ENCODE measurements at places on chromosomes 7 and 10.

DNA sequence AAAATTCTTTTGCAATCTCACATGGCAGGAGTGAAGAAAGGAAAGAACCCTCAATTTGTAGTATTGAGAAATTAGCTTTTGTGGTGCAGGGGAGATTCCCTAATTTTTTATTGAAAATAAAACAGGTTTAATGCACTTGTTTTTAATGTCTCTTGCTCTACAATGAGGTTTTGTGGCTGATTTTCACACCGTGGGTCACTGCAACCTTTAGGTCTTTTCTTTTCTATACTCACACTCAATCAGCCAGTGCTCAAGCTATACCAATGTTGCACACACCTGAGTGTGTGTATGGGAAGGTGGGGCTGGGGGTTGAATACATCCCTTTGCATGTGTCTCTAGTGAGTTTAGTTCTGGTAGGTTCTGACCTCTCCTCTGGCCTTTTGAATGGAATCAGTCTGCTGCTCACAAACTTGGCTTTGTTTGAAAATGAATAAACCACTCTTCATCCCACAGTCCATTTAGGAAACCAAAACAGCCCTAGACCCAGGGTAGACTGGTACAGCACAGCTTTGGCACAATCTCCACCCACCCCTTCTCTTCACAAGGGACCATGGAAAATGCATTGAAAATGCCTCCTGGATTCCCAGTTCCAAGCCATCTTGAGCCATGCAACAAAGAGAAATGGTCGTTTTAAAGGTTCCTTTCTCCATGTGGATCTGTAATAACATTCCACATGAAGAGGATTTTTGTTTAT is 411.5 kb downstream of the SFMBT2 start:
- no peak for DNase-seq

GRCh38 chr7:102860351-102860811 is 52.4 kb upstream of the LRRC17 start:
- DNase-seq, result no peak

DNA sequence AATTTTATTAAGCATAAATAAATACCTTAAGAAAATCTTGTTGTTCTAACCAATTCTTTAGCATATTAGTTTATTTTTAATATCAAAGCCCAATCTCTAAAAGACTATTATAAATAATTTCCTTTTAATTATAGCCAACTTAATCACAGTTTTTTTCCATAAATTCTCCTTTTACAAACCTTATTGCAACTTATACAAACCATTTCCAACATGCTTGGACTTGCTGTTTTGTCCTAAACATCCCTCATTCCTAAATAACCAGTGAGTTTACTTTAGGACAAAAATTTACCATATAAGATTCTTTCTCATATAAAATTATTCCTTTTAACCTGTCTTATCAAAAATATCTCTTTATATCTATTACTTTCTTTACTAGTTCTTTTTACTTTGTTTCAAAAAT is 25.2 kb upstream of the LSM8 start:
- no peak for DNase-seq

- DNase-seq, result no peak
Measured at GRCh38 chr10:31014161-31014875, 17.3 kb downstream of the ZNF438 start.

- no peak for DNase-seq
Measured at GRCh38 chr10:3330663-3331062, 158.1 kb upstream of the PITRM1 start.

DNA sequence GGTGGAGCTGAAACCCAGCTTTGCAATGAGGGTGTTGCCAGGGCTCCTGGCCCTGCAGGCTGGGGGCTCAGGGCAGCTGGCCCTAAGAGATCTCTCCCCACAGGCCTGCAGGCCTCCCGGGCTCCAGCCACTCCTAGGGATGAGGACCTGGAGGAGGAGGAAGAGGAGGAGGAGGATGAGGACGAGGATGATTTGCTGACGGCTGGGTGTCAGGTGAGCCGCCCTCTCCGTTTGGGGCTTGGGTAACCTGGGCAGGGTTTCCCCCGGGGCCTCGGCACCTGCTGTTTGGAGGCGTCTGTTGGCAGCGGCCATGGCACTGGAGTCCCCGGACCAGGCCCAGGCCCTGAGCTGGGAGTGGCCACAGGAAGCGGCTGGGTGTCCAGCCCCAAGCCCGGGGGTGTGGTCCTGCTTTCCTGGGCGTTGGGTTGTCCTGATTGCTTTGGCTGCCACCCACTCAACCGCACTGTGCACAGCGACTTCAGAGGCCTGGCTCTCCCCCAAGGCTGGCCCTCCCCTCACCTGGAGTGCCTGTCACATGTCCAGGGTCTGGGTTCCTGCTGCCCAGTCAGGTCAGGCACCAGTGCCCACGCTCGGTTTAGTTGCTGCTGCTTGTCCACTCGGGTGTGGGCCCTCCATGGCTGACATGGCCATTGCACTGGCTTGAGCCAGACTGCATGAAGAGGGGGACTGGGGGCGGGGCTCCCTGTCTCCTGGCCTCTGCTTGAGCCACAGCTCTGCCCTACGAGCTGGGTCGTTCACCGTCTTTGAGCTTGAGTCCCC is 5.9 kb downstream of the ZNF316 start:
- DNase-seq, result no peak

GRCh38 chr7:81869670-81870069 is 99.8 kb upstream of the HGF start:
- DNase-seq, result no peak

DNA sequence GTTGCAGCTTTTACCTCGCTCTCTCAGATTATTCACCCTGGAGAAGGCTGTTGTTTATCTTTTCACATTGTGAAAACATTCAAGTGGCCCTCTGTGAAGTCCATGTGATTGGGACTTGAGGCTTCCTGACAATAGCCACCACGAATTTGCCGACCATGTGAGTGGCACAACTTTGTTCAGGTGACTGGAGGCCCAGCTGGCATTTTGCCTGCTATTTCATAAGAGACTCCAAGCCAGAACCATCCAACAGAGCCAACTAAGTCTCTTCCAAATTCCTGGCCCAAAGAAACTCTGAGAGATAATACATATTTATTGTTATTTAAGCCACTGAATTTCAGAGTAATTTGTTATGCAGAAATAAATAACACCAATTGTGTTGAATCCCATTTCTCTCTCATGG is 38.2 kb upstream of the CCSER2 start:
- DNase-seq, result no peak

GRCh38 chr10:1858048-1858447 is 120.7 kb upstream of the ADARB2 start:
- DNase-seq, result no peak

DNA sequence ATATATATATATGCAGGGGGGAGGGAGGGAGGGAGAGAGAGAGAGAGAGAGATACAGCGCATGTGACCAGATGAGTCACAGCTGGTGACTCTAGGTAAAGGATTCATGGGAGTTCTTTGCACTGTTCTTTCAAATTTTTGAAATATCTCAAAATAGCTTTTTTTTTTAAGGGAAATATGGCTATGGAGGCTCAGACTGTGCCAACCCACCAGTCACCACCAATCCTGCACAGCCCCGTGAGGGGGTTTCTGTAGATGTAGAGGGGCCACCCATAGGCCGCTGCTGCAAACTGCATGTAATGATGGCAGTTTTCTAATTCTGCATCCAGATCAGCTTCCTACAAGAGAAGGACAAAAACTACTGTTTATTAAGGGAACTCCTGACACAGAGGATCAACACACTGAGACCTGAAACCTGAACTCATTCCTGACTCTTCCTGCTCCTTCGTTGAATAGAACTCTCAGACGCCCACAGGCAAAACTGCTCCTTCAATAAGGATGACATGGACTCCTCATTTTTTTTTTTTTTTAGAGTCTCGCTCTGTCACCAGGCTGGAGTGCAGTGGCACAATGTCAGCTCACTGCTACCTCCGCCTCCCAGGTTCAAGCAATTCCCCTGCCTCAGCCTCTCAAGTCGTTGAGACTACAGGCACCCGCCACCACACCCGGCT is 17.3 kb downstream of the DAGLB start:
- no peak for DNase-seq

DNA sequence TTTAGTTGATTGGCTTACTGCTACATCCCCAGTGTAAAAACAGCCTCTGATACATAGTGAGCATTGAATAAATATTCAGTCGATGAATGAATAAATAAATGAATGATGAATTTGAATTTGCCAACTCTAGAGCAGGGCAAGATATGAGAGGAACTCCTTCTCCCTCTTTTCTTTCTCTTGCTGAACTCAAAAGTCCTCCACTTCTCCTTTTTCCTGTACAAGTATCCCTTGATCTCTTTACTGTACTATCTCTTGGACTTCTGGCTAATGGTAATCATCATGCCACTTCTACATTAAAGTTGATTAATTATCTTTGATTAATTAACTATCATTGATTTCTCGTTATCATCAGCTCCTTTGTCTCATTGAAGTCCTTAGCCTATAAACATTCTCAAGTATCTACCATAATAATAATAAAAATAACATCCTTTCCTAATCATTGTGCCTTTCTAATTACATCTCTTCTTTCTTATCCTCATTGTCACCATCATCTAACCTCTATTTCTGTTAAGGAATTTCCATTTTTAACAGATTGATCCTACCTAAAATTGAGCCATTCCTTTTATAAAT is 10.6 kb downstream of the CPED1 start:
- no peak for DNase-seq

- no peak for DNase-seq
Measured at GRCh38 chr7:3042861-3043489, 692 bp downstream of the CARD11 start.

DNA sequence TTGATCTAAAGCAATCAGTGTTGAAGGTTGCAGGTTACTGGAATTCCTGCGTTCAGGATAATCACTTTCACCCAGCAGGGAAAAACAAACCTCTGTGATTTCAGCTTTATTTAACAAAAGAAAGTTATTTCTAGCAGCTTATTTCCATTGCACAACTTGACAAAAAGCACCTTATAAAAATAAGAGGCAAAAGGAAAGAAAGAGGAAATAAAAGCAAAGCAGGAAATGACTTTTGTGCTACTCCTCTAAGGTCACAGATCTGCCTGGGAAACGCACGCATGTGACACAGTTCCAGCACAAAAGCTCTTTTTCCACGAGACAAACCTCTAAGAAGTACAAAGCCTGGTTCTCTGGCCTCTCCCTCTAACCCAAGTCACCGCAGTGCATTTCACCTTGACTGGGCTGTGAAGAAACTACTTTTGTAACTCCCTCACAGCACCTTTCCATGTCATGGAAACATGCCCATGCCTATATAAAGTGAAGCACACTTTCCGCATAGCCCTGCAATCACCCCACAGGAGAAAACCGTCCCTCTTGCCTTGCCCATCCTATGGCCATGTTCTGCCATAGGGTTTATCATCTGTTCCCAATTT is 870 bp downstream of the ANK3 start:
- no peak for DNase-seq

GRCh38 chr10:70918851-70919530 is 30.6 kb upstream of the PCBD1 start:
- no peak for DNase-seq

GRCh38 chr10:118501171-118501570 is 94.3 kb downstream of the PRLHR start:
- no peak for DNase-seq

- no peak for DNase-seq
Measured at GRCh38 chr10:53403688-53404087, 631.1 kb upstream of the MBL2 start.

DNA sequence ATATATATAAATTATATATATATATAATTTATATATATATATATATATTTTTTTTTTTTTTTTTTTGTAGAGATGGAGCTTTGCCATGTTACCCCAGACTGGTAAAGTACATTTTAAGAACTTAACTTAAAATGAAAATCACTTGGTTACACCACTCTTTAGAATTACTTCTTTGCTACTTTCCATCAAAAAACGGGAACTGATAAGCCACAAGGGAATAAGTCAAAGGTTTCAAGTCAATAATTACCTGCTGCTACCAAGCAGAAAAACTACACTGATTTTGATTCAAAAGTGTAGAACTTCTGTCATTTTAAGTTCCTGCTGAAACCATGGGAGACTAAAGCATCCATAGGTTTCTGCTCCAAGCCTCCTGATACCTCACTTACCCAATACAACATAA is 12.2 kb downstream of the PPA1 start:
- no peak for DNase-seq

- no peak for DNase-seq
Measured at GRCh38 chr7:76333511-76334101, 25.2 kb downstream of the YWHAG start.

DNA sequence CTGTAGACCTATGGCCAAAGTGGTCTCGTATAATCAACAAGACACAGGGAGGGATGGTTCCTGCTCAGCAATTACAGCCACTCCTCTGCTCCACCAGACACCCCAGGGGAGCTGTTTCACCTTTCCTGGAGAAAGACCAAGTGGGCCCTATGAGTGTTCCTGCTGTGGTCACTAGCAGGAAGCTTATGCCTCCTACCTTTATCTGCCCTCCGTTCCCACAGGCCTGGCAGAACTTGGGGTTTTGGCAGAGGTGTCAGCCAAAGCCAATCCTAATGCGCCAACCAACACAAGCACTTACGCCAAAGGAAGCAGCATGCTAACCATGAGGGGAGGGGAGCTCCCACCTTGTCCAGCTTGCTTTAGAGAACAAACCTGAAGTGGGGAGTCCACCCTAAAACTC is 31.2 kb downstream of the XPNPEP1 start:
- DNase-seq, result no peak

DNA sequence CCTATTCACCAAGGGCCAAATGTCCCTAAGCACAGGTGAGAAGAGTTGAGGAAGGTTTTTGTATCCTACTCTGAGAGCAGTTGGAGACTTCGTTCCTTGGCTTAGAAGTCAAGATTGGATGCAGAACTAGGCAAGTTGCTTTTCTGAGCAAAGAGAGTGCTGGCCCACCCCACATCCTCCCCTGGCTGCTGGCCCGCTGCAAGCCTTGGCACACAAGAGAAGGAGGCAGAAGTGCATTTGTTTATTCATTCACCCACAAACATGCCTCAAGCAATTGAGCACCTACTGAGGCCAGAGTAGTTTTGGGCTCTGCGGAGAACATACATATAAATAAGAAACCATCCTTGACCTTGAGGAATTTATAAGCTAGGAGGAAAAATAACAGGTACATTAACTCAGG is 318.9 kb downstream of the KCNMA1 start:
- DNase-seq, result no peak

DNA sequence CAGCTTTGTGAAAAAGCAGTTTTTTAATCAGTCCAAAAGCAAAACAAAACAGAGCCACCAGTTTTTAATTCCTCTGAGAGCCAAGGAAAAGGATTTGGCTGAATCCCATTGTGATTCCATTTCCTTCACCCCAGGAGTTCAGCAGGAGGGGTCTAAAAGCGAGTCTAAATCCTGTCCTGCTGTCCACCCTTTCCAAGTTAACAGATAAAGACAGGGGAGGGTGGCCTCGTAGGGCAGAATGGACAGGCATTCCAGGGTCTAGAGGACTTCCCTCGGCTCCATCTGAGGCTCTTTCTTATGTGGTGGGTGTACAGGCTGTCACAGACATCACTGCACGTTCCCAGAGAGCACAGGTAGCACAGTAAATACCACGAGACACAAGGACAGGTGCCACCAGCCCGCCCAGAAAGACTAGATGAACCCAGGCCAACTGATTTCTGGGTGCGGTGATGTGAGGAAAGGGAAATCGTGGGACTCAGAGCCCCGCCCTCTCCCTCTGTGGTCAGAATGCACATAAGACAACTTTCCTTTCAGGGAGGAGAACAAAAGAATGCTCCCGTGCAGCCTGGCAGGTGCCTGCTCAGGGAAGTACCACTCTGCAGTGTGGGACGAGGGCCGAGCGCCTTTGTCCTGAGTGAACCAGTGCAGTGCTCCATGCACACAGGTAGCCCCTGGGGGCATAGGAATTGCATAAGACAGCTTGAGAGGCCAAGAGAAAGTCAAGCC is 119.7 kb downstream of the ABLIM1 start:
- peak; percentile 54 for DNase-seq
